Spinal cord (tissue), 10 donors: ENCODE measurements at places on chromosomes 13 and 19. TPM values are rescaled to one million over a fixed set of nuclear protein-coding genes. Genes with fewer than 3 reads are reported as not detected.
A peak's percentile ranks its signal among the peaks of the same experiment; 100 is the strongest.

DNA sequence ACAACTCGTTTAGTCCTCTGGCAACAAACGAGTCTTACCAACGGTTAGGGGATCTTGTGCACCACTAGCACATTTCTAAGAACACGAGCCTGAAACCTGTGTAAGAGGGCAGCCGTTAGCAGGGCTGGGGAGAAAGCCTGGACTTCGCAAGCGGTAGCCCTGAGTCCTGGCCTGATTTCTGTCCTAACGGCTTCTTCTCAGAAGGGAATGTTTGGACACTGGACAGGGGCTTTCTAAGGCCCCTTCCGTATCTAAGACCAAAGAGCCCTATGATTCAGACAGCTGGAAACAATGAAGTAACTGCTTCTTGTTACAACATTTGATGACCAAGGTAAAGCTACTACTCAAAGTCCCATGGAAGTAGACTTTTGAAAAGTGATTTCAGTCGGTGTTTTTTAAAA is 2.2 kb downstream of the ANKRD10 start:
- peak overlapping the region; percentile 17 for H3K27ac ChIP-seq
- peak; percentile 26 for DNase-seq
- peaks cover 12% of the 10 kb centered on the region for H3K4me1 ChIP-seq
- peaks cover 9% of the 10 kb centered on the region for H3K36me3 ChIP-seq
- H3K4me3 ChIP-seq, result peak overlapping the region; percentile 89

- no peaks in the 10 kb centered on the region for H3K4me1 ChIP-seq
- no peaks in the 10 kb centered on the region for H3K27me3 ChIP-seq
- no peak overlapping the region for H3K27ac ChIP-seq
Measured at GRCh38 chr13:47094734-47095434, 198.0 kb upstream of the HTR2A start.

- peaks cover 100% of the 10 kb centered on the region for H3K36me3 ChIP-seq
- DNase-seq, result no peak
- no peak overlapping the region for H3K4me3 ChIP-seq
- H3K27ac ChIP-seq, result no peak overlapping the region
- no peaks in the 10 kb centered on the region for H3K27me3 ChIP-seq
Measured at GRCh38 chr19:3659746-3660112, 33.1 kb upstream of the CACTIN start.

The SPC24 gene
- polyA plus RNA-seq, result 14.6 TPM

The ZNF471 gene
- 19.5 TPM for polyA plus RNA-seq

The CEACAM4 gene
- polyA plus RNA-seq, result not detected

The FUZ gene
- 32.6 TPM for polyA plus RNA-seq
